ENCODE measurements at places on chromosomes 1 and 21.
A peak's percentile ranks its signal among the peaks of the same experiment; 100 is the strongest.

DNA sequence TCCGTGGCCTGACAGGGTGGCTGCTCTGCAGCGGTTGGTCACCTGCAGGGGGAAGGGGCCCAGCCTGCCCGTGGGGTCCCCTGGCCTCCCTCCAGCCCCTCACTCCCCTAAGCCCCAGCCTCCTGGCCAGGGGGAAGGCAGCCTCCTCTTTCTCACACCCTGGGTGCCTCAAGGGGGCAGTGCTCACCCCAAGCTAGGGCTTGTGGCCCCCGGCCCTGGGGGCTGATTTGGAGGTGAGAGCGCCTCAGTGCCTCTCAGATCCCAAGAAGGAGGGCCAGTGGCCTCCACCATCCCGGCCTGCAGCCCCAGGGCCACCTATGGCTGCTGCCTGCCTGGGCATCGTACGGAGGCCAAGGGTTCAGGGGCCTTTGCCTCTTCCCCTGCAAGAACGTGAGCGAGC lies 66.4 kb upstream of the TTC34 start:
- no peak for DNase-seq

- peak; percentile 23 for DNase-seq
These were observed 17.6 kb downstream of the RIT1 start for GRCh38 chr1:155893389-155894142.

DNA sequence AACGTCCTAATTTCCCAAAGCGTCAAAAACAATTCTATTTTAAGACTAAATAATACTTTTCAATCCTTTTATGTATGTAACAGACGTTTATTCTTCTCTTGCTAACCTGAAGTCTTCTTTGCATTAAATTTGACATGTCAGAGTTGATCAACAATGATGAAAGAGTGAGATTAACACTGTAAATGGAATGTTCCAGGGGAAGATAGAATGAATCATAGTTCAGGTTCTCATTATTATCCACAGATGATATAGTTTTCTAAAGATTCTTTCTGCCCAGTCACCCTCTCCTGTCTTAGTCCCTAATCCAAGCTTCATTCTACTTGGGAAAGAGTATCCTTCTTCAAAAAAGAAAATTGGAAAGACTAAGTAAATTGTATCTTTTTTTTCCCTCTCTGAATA lies 38.9 kb downstream of the SDCCAG8 start:
- DNase-seq = no peak

DNA sequence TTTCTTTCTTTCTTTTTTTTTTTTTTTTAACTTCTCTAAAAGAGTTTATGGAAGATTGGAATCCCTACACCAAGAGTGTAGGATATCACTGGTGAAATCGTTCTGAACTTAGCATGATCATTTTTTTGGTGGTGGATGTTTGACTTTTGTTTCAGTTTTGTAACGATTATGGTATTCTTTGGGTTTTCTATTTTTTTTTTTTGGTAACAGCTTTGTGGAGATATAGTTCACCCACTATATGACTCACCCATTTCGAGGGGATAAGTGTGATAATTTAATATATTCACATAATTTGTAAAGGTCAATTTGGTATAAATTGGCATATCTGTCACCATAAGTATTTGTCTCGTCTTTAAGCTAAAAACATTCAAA lies 29.2 kb downstream of the AGPAT3 start:
- no peak for DNase-seq

- peak; percentile 11 for DNase-seq
These were observed 123.3 kb downstream of the PCNX2 start for GRCh38 chr1:233172201-233172600.

GRCh38 chr1:213586587-213586972 lies 401.2 kb upstream of the PROX1 start:
- DNase-seq = no peak

- no peak for DNase-seq
These were observed 1.8 kb downstream of the SON start for GRCh38 chr21:33544451-33545195.

- no peak for DNase-seq
These were observed 145.6 kb downstream of the CAMTA1 start for GRCh38 chr1:6930732-6931300.

- no peak for DNase-seq
These were observed 41.2 kb downstream of the CNST start for GRCh38 chr1:246607462-246607861.

- DNase-seq = peak; percentile 37
These were observed 29.9 kb downstream of the VASH2 start for GRCh38 chr1:212980123-212980785.

- DNase-seq = peak; percentile 54
These were observed 2.1 kb downstream of the SAMD11 start for GRCh38 chr1:925561-926421.

- DNase-seq = no peak
These were observed 65.0 kb upstream of the FAM20B start for GRCh38 chr1:178960482-178961240.

GRCh38 chr1:221788466-221788865 lies 46.6 kb upstream of the DUSP10 start:
- no peak for DNase-seq

GRCh38 chr1:193850745-193851144 lies 664.3 kb upstream of the B3GALT2 start:
- DNase-seq = no peak

GRCh38 chr1:80101159-80101558 lies 1094.6 kb upstream of the ADGRL4 start:
- no peak for DNase-seq

GRCh38 chr1:119266386-119266785 lies 102.2 kb upstream of the HAO2 start:
- no peak for DNase-seq

DNA sequence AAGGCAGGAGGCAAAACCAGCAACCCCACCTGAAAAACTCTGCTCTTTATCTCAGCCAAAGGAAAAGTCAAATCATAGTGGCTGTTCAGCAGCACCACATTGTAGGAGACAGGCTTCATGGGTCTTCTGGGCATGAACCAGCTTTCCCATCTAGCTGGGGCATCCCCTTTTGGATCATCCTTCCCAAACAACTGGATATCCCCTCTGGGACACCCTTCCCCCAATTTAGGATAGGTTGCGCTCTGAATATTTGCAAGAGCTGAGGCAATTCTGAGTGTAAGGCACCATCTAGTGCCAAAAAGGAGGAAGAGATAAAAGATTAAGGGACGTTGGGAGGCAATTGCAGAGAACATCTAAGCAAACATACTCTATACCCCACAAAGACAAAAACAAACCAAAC lies 295.8 kb downstream of the MATN1 start:
- DNase-seq = peak; percentile 4

- no peak for DNase-seq
These were observed 4.1 kb downstream of the GPSM2 start for GRCh38 chr1:108880850-108881249.

DNA sequence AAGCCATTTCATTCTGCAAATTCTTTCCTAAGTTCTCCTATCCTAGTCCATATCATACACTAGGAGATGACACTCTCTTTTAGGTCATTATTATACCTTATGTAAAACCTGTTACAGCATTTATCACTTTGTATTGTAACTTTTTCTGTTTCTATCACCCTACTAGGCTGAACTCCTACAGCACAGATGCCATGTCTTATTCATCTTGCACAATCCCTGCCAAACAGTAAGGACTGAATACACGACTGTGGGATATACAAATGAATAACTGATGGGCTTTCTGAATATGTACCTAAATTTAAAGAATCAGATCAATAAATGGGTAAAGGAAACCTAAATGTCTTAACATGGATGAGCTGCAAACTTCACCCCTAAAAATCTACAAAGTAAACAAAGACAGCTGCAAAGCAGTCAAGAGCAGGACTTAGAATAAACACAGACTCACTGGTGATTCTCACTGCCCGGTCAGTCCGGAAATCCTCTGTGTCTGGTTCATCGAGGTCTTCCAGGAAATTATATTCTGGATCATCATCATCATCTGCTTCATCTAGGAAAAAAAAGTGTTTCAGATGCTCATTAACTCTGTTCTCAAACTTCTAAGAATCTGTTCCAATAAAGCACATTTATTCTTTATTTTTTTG lies 62.3 kb downstream of the GON4L start:
- DNase-seq = no peak
